Progenitor cell of endocrine pancreas (in vitro differentiated cells): ENCODE measurements at places on chromosomes 1 and 21.

GRCh38 chr1:4613606-4614370, 40.6 kb upstream of the AJAP1 start:
- DNase-seq: no peak

DNA sequence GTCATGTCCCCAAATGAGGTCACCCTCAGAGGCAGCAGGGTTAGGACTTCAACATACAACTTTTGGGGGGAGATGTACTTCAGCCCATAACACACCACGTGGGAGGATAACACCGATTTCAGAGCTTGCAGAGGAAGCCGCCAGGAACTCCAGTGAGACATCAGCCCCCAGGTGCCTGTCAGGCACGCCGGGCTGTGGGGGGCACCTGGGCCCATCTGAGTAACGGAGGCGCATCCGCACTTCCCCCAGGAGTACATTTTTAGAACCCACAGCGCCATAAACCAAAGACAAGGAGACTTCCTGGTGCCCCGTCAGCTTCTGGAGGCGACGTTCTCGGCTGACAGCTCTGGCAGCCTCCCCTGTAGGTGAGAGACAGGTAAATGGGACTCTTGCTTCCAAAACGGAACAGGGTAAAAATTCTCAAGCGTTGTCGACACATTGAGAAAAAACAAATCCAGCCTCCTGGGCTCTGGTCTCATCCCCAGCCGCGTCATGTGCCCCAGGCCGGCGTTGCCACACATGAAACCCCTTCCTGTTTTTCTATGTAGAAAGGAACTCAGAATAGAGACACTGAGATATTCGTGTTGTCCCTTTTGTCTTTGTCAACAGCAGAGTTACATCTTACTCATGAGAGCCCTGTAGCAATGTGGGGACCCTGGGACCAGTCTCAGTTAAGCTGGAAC, 93.3 kb downstream of the PDE9A start:
- no peak for DNase-seq

DNA sequence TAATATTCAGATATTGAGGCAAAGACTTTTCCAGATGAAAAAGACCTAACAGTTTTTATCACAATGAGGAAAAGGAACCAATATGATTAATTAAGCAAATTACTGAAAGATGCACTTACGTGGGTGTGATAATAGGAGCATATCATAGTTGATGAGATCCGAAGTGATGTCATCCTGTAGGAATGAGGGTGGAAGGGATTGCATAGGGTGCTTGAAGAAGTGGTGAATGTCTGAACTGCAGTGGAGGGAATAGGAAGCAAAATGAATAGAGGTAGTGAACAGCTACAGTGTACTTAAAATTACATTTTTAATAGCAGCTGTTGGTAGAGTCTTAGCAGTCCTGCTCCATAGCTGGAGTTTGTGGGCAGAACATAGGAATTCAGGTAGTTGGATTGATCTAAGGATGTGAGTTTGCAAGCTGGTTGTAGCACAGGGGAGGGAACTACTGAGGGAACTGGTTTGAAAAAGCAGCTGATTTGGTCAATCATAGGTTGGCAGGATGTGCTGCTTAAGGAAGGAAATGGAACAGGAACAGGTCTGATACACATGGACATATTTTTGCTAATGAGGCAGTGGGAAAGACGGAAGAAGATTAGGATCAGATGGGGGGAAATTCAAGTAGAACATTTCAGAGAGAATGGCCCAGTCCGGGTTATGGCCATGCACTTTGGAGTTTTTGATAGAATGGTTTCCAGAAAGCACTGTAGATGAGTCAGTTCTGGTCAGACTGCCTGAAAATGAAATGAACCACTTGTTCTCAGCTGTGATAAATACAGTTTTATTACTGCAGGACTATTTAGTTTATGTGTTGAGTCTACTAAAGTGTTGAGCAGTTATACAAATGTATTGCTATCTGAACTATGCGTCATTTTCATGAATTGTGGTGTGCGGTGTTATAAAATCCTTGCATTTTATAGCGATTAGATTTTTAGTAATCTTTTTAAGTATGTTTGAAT, 155.8 kb downstream of the RYR2 start:
- no peak for DNase-seq

- no peak for DNase-seq
Observed at GRCh38 chr1:151549199-151549598, 9.1 kb downstream of the TUFT1 start.

DNA sequence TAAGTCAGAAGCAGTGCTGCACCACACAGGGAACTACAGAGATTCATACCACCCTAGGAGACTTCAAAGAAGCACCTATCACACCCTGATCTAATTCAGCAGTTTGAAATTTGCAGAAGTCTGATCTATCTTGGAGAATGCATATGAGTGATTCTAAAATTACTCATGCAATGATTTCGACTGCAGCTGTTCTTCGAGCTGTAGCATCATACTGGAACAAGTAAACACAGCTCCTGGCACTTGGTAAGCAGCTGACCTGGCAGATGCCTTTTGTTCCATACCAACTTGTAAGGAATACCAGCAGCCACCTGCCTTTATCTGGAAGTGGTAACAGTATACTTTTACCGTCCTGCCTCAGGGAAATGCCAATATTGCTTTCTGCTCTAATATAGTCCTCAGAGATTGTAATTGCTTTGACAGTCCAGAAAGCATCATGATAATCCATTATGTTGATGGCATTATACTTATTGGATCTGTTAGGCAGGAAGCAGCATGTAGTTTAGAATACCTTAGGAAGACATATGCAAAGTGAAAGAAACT, 25.7 kb downstream of the AADACL4 start:
- DNase-seq: no peak
